Stimulated activated CD4-positive, alpha-beta T cell treated with anti-CD3 and anti-CD28 coated beads, Interleukin-15, amount 100 ng/mL, for 1 hour (primary cell): ENCODE measurements at places on chromosomes 1 and 21.

- DNase-seq: no peak
Measured at GRCh38 chr1:180909462-180909976, 3.2 kb upstream of the KIAA1614 start.

DNA sequence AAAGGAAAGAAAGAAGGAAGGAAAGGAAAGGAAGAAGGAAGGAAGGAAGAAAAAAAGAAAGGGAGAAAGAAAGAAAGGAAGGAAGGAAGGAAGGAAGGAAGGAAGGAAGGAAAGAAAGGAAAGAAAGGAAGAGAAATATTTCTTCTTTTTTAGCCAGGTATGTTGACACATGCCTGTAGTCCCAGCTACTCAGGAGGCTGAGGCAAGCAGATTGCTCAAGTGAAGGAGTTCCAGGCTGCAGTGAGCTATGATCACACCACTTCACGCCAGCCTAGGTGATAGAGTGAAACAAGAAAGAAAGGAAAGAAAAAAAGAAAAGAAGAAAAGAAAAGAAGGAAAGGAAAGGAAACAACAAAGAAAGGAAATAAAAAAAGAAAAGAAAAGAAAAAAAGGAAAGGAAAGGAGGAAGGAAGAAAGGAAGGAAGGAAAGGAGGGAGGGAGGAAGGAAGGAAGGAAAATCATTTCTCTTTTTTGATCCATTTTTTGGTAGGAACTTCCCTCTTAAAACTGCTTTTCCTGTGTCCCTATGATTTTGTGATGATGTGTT, 5.8 kb upstream of the ZMYM1 start:
- no peak for DNase-seq

- DNase-seq: no peak
Measured at GRCh38 chr1:201533836-201534235, 5.1 kb upstream of the NAV1 start.

DNA sequence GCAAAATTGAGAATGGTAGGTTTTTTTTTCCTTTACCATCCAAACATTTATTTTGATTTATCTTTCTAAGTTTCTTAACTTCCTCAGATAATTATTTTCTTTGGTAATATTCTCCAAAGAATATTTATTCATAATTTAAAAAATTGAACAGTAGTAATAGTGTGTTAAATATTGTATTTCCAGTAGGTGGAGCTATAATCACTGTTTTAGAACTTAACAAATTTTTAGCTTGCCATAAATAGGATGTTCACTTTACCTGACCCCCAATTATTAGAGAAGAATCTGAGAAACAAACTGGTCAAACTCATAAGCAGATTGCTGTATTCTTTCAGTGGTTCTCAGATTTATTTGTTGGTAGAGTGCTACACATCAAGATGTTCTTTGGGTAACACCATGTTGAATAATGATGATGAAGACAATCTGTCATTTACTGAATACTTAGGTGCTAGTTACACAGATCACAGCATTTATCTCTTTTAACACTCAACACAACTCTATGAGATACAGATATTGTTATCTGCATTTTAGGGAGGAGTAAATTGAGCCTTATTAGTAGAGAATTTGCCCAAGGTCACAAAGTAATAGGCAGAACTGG, 82.4 kb upstream of the GPR88 start:
- DNase-seq: no peak

DNA sequence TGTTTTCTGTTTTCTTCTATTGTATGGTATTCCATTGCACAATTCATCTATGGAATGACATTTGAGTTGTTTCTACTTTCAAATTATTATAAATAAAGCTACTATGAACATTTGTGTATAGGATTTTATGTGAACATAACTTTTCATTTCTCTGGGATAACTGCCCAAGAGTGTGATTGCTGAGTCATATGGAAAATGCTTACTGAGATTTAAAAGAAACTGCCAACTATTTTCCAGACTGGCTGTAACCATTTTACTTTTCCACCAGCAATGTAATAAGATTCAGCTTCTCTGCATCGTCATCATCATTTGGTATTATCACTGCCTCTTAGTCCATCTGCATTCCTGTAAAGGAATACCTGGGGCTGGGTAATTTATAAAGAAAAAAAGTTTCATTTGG, 779.6 kb upstream of the PRMT6 start:
- DNase-seq: no peak

DNA sequence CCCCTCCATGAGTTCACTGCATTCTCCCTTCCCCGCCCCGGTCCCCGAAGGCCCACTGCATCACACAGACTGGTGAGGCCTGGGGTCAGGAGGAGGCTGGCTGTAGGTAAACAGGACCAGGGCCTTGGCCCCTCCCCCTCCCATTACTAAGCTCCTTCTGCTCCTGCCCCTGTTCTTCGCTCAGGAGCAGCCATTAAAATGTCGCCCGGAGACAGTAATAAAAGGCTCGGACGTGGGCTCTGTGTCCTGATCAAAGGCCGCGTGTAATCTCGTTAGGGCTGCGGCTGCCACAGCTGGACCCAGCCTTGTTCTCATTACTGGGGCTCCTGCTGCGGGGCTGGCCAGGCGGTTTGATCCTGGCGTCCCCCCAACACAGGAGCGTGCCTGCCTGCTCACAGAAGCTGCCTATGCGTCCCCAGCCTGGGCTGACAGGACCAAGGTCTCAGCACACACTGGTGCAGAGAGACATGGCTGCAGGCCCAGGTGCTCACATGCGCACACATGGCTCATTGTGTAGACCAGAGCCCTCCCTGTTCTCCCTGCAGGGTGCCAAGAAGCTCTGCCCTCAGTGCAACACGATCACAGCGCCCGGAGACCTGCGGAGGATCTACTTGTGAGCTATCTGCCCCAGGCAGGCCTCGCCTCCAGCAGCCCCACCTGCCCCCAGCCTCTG, 24.0 kb downstream of the TMEM53 start:
- no peak for DNase-seq

- no peak for DNase-seq
Measured at GRCh38 chr1:160743266-160743665, 4.2 kb downstream of the SLAMF7 start.

GRCh38 chr1:87968197-87968955, 639.7 kb downstream of the LMO4 start:
- no peak for DNase-seq

- DNase-seq: no peak
Measured at GRCh38 chr1:156822680-156823079, 6.0 kb upstream of the SH2D2A start.

DNA sequence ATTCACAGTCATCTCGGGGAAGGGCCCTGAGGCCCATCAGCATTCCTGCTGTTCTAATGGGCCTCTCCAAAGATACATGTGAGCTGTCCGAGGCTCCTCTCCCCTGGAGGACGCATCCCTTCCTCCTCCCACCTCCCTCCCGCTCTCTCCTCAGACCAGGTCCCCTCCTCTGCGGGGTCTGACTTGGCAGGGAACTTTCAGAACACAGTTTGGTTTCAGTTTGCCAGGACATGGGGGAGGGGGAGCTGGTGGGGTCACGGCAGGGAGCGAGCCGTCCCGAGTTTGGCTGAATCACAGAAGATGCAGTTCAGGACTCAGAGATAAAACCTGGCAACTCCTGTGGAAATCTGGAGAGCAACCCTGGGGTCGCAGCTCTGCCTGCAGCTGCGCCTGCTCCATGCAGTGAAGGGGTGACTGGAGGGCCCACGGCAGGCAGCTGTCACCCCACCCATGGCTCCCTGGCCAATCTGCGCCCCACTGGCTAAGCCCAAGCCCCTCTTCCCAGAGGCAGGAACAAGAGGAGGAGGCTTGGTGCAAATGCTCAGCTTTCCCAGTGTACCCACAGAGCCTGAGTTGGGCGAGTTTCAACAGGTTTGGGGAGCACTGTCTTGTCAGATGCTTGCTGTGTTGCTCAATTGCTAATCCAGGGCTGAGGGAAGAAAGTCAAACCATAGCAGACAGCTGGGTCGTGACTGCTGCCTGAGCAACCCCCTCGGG, 5.7 kb downstream of the WNT4 start:
- DNase-seq: no peak

GRCh38 chr1:151098126-151098525, 27.6 kb downstream of the GABPB2 start:
- DNase-seq: no peak

- DNase-seq: no peak
Measured at GRCh38 chr1:229554886-229555621, 3.5 kb downstream of the ABCB10 start.

- no peak for DNase-seq
Measured at GRCh38 chr1:116356673-116357072, 16.4 kb upstream of the ATP1A1 start.

DNA sequence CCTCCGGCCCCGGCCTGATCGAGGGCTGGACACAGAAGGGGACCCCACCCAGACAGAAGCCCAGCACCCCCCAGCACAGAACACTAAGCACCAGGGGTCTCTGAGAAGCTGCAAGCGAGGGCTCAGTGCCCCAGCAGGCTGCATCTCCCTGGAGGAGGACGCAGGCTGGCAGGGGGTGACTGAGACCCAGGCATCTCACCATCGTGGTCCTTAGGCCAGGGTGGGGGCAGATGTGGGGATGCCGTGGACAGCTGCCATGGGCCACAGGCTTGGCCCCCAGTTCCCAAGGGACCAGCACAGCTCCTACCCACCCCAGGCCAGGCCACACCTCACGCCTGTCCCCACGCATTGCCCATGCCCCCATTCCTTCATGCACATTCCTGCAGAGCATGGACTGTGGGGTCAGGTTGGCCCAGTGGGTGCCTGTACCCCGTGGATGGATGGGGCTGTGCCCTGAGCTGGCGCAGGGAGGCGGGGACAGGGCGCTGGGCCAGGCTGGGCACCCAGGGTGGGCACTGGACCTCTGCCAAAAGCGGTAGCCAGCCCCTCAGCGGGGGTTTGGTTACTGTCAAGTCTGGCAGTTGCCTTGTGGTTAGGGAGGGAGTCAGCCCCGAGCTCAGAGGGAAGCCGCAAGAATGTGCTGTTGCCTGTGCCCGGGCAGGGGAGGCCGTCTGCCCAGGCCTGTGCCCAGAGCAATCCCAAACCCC, 61.5 kb downstream of the ARHGEF16 start:
- DNase-seq: no peak

GRCh38 chr1:177392336-177392735, 221.6 kb downstream of the BRINP2 start:
- no peak for DNase-seq

GRCh38 chr21:26167593-26167992, 3.0 kb downstream of the APP start:
- no peak for DNase-seq

DNA sequence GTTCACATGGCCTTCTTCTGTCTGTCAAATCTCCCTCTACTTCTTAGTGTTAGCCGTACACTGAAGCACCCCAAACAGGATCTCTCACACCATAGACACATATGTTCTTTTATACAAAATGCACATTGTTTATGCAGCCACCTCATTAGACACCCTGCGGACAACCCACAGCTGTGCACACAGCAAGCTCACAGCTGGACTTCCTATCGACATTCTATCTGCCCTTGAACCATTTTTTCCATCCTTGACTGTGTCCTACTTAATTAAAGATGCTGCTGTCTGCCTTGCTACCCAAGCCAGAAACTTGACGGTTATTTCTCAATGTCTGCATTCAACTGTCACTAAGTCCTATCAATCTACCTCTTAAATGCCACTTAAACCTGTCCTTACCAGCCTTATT, 3.2 kb upstream of the ZBTB21 start:
- no peak for DNase-seq

GRCh38 chr1:234928642-234929041, 200.0 kb downstream of the TOMM20 start:
- DNase-seq: no peak

DNA sequence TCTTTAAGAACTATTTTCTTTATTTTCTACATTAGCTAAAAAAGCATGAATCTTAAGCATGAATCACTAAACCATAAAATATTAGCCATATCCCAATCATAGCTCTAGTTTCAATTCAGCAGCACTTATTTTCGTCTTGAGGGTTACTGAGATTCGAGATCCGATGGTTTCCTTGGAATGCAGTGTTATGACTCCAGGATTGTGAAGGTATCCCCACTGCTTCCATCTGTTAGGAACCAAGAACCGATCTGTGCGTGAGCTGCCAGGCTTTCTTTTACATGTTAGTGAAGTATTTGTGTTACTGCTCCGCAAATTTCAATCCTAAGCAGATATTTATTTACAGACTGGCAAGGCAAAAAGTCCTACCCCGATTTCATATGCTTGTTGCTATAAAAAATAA, 18.8 kb downstream of the TNFRSF9 start:
- DNase-seq: no peak

GRCh38 chr1:160837558-160838205, 25.0 kb downstream of the CD244 start:
- DNase-seq: peak; percentile 67

DNA sequence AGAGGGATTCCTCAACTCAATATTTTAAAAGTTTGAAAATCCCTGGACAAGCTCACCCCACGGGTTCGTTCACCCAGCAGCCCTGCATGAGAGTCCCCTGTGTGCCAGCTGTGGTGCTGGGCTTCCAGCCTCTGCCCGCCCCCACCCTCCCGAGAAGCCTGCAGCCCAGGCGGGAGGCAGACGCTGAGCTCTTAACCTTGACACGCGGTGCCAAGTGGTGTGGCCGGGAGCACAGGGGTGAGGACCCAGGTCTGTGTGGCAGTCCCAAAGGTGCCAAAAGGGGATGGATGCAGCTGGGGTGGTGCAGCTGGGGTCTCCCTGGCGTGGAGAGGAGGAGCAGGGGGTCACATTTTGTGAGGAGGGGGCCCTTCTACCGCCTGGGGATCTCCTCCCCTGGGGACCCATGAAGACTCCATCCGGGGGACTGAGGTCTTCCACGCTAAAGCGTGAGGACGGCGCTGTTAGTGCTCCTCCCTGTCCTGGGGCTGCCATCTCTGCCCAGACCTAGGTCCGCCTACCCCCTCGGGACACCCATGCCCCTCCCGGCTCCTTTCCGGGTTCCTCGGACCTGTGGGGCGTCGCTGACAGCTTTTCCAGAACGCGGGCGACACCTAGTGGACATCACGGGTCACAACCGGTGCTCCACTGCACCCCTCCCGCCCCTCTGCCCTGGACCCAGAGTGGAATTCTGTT, 12.9 kb downstream of the PLA2G2F start:
- DNase-seq: peak; percentile 56

- DNase-seq: no peak
Measured at GRCh38 chr1:59475737-59476136, 178.8 kb downstream of the FGGY start.

- no peak for DNase-seq
Measured at GRCh38 chr1:12383786-12384185, 154.0 kb downstream of the VPS13D start.

DNA sequence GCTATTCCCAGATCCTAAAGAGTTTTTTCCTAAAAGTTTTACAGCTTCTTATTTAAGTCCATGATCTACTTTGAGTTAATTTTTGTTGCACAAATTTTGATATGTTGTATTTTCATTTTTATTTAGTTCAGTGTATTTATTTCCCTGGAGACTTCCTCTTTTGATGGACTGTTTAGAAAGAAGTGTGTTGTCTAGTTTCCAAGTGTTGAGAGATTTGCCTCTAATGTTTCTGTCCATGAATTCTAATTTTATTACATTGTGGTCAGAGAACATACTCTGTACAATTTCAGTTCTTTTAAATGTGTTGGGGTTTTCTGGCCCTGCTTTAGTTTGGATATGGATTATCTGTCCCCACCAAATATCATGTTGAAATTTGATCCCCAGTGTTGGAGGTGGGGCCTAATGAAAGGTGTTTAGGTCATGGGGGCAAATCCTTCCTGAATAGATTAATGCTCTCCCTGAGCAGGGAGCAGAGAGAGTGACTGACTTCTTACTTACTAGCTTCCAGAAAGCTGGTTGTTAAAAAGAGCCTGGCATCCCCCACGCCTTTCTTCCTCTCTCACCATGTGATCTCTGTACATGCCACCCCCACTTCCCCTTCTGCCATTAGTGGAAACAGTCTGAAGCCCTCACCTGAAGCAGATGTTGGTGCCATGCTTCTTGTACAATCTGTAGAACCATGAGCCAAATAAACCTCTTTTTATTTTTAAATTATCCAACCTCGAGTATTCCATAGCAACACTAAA, 4.6 kb downstream of the CHD1L start:
- DNase-seq: no peak

GRCh38 chr1:15525050-15526020, 1.3 kb upstream of the DNAJC16 start:
- no peak for DNase-seq
